Posterior vena cava (tissue), 2 donors: ENCODE measurements at places on chromosomes 4 and X. TPM values are rescaled to one million over a fixed set of nuclear protein-coding genes. Genes with fewer than 3 reads are reported as not detected.

DNA sequence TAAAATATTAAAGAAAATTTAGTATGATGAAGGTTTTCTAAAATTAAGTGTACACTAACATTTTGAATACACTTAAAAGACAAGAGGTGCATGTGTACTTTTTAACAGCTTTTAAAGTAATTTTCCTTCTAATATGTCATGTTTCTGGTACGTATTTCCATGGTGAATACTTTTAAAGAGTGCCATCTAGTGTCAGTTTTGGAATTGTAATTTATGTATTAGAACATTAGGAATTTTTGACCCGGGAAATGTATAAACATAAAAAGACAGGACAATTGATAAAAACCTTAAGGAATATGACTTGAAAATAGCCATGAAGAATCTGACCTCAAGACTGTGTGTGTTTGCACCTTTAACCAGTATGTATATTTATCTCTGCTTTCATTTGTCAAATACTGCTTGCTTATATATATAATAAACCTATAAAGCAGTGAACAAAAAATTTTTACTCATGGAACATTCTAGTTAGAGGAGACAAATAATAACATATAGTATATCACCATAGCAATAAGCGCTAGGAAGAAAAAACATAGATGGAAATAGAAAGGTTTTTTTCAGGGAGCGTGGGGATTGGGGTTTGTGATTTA is 7.2 kb downstream of the GSTCD start:
- DNase-seq = no peak

- DNase-seq = no peak
Observed at GRCh38 chr4:16503421-16504100, 277.3 kb upstream of the TAPT1 start.

GRCh38 chrX:22041907-22042530 is 9.9 kb downstream of the PHEX start:
- DNase-seq = no peak

DNA sequence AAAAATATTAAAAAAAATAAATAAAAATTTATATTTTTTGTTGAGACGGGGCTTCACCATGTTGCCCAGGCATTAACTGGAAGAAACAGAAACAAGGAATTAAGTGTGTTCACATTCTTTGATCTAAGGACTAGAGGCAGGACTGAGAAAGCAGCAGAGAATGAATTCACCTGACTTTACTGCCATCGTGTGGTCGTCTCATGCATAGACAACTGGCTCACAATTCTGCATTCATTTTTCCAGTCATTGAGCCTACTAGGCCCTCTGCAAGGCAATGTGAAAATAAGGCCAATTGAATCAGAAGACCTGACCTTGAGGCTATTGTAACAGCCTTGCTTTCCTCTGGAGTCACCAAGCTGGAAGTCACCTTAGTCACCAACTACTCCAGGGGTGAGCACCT is 37.4 kb downstream of the LHFPL1 start:
- no peak for DNase-seq

- DNase-seq = no peak
Observed at GRCh38 chrX:103197721-103198306, 17.1 kb upstream of the BEX4 start.

GRCh38 chr4:146458594-146458993 is 63.1 kb downstream of the SLC10A7 start:
- no peak for DNase-seq

The ZXDA gene
- 5.0 TPM for total RNA-seq

The RAB41 gene
- not detected for total RNA-seq

- DNase-seq = no peak
Observed at GRCh38 chrX:23387550-23388184, 53.0 kb downstream of the PTCHD1 start.

DNA sequence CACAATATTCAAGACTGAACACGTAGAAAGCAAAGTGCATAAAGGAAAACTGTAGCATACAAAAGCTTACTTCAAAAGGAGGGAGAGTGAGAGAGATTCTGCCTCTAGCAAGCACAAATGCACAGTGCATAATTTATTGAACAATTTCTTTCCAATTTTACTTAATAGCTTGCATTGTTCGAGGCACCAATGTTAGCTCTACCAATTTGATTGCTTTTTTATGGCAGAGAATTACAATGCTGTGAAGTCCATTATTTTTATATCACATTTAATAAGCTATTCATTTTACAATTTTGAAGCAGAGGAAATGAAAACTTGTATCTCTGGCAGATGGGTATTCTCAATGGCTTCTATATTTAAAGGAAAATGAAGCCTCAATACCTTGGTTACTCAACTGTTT is 331.7 kb downstream of the GPM6A start:
- DNase-seq = no peak

The CT83 gene
- not detected for total RNA-seq
